HS-5 (cell line): ENCODE measurements at places on chromosomes 13 and 19.

- no peak for DNase-seq
Observed at GRCh38 chr19:3366753-3367627, 607 bp downstream of the NFIC start.

GRCh38 chr13:47672245-47673008, 328.6 kb downstream of the SUCLA2 start:
- no peak for DNase-seq

DNA sequence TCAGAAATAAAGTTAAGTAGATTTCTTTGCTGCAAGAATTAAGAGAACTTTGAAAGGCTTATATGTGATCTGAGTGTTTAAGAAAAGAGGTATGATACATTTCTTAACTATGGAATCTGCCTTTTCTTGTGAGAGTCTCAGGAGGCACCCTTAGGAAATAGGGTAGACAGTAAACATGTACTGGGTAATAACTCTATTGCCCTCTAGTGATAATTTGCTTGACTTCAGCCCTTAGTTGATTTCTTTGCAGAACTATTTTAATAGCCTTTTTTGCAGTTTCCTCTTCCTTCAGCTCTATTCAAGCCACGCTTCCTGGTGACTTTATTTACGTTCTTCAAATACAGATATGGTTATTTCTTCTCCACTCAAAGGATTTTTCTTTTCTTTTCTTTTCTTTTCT, 37.0 kb upstream of the CCNA1 start:
- DNase-seq: no peak

GRCh38 chr19:1654178-1654792, 1.9 kb upstream of the TCF3 start:
- no peak for DNase-seq

- DNase-seq: no peak
Observed at GRCh38 chr13:28750187-28751045, 31.6 kb upstream of the SLC46A3 start.

DNA sequence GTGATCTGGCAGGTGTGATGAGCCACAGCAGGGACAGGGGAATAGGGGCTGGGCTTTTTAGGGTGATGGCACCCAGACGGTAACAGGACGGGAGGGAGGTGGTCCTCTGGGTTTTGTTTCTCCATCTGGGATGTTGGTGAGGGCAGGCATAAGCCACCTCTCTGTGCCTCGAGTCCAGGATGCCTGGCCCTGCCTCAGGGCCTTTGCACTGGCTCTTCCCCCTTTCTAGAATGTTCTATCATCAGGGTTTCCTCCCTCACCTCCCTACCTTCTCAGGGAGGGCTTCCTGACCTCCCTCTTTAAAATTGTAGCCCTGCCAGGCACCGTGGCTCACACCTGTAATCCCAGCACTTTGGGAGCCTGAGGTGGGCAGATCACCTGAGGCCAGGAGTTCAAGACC, 6.6 kb downstream of the CERS4 start:
- no peak for DNase-seq

- DNase-seq: no peak
Observed at GRCh38 chr13:30364876-30365275, 57.4 kb upstream of the UBE2L5 start.
